ENCODE measurements at places on chromosomes 5 and 9. TPM values are rescaled to one million over a fixed set of nuclear protein-coding genes. Genes with fewer than 3 reads are reported as not detected.

The TYRP1 gene
- total RNA-seq, result 0.10 TPM

The DDX4 gene
- not detected for total RNA-seq

The TLX3 gene
- total RNA-seq, result not detected

The GOLM1 gene
- 6.9 TPM for total RNA-seq

The CCDC171 gene
- 1.3 TPM for total RNA-seq

The C5 gene
- total RNA-seq, result 1.8 TPM

The SLC46A2 gene
- 0.94 TPM for total RNA-seq

The STOM gene
- 82.3 TPM for total RNA-seq

The GLRA1 gene
- total RNA-seq, result not detected

The EIF4EBP3 gene
- total RNA-seq, result 4.0 TPM

The AGPAT2 gene
- total RNA-seq, result 18.7 TPM

The TMC1 gene
- total RNA-seq, result 0.52 TPM

The RFESD gene
- total RNA-seq, result 3.6 TPM

The ACSL6 gene
- 24.8 TPM for total RNA-seq

The CDH9 gene
- 0.10 TPM for total RNA-seq

The ZNF300 gene
- total RNA-seq, result 4.0 TPM

The TEK gene
- total RNA-seq, result under 0.01 TPM

The PCDHB5 gene
- total RNA-seq, result 0.10 TPM

The CLIC3 gene
- total RNA-seq, result 3.4 TPM

The PCSK1 gene
- total RNA-seq, result not detected

The GAPVD1 gene
- 105 TPM for total RNA-seq

The ADRA1B gene
- total RNA-seq, result not detected

The TMEM215 gene
- total RNA-seq, result not detected

The GPRIN1 gene
- 0.94 TPM for total RNA-seq

The CMYA5 gene
- 0.21 TPM for total RNA-seq

The OMD gene
- total RNA-seq, result not detected

The FOXD1 gene
- total RNA-seq, result 0.10 TPM

The GRXCR2 gene
- total RNA-seq, result not detected

The C9 gene
- total RNA-seq, result not detected

The SPINK6 gene
- not detected for total RNA-seq

The LECT2 gene
- not detected for total RNA-seq

The ADCY2 gene
- under 0.01 TPM for total RNA-seq

The BTNL8 gene
- total RNA-seq, result not detected

The PCA3 gene
- total RNA-seq, result under 0.01 TPM

The SPINK7 gene
- total RNA-seq, result not detected

The OR13F1 gene
- not detected for total RNA-seq

The SPAG8 gene
- 0.42 TPM for total RNA-seq

The SLC4A9 gene
- total RNA-seq, result 0.10 TPM

Data from mononuclear cell (primary cell).